Astrocyte (in vitro differentiated cells and primary cell): ENCODE measurements at places on chromosomes 3 and 15. TPM values are rescaled to one million over a fixed set of nuclear protein-coding genes. Genes with fewer than 3 reads are reported as not detected.

Gene FBXW12
- not detected in 2 replicates for total RNA-seq

Gene ZDHHC3
- 64.5 and 66.6 TPM in 2 replicates for total RNA-seq

Gene MESP1
- not detected in 2 replicates for total RNA-seq

Gene MUSTN1
- not detected in 2 replicates for total RNA-seq

Gene SAMD7
- not detected in 2 replicates for total RNA-seq

Gene INKA1
- 2.7 and 3.9 TPM in 2 replicates for total RNA-seq

Gene ALG1L2
- 0.41 and 0.94 TPM in 2 replicates for total RNA-seq

Gene TRH
- 0.14 TPM in 1 of 2 replicates, not detected in the other for total RNA-seq

Gene HOMER2
- total RNA-seq: 12.2 and 16.6 TPM in 2 replicates

Gene PLSCR1
- 178 and 217 TPM in 2 replicates for total RNA-seq

Gene PGBD4
- total RNA-seq: 1.4 TPM in 2 replicates

Gene RBP2
- not detected in 2 replicates for total RNA-seq

Gene EPHA3
- 5.0 and 6.9 TPM in 2 replicates for total RNA-seq

Gene TEX264
- total RNA-seq: 28.2 and 29.0 TPM in 2 replicates

Gene SMCO1
- not detected in 2 replicates for total RNA-seq

Gene CLSTN2
- 80.9 and 85.0 TPM in 2 replicates for total RNA-seq

Gene SEC62
- 117 and 122 TPM in 2 replicates for total RNA-seq

Gene LIPC
- total RNA-seq: not detected in 2 replicates

Gene CACNA2D2
- 0.31 and 1.00 TPM in 2 replicates for total RNA-seq

Gene CLDN16
- total RNA-seq: 0.24 and 0.50 TPM in 2 replicates

Gene EXD1
- total RNA-seq: 0.07 TPM in 1 of 2 replicates, not detected in the other

Gene RBMS3
- 32.3 and 33.0 TPM in 2 replicates for total RNA-seq

Gene ZDHHC23
- total RNA-seq: 0.67 and 0.68 TPM in 2 replicates

Gene TASOR
- total RNA-seq: 42.0 and 47.2 TPM in 2 replicates

Gene ZCWPW2
- 0.57 and 1.0 TPM in 2 replicates for total RNA-seq

Gene MAGEL2
- total RNA-seq: 8.1 and 8.6 TPM in 2 replicates

Gene C15orf62
- 0.19 TPM in 1 of 2 replicates, not detected in the other for total RNA-seq

Gene RLBP1
- total RNA-seq: not detected in 2 replicates

Gene GOLGA8H
- total RNA-seq: 0.32 and 0.34 TPM in 2 replicates

Gene SH2D7
- not detected in 2 replicates for total RNA-seq

Gene LSM3
- 8.4 and 9.5 TPM in 2 replicates for total RNA-seq

Gene BCHE
- 9.2 and 10.6 TPM in 2 replicates for total RNA-seq

Gene LSMEM2
- 0.30 TPM in 1 of 2 replicates, not detected in the other for total RNA-seq

Gene OCA2
- 2.4 and 2.9 TPM in 2 replicates for total RNA-seq

Gene OXTR
- 2.2 and 3.0 TPM in 2 replicates for total RNA-seq

Gene CYFIP1
- total RNA-seq: 116 and 117 TPM in 2 replicates

Gene IMP3
- total RNA-seq: 43.9 and 48.4 TPM in 2 replicates

Gene CMTM8
- 1.6 TPM in 2 replicates for total RNA-seq
